Effector CD8-positive, alpha-beta T cell (primary cell): ENCODE measurements at places on chromosomes 2 and 18.

GRCh38 chr18:3120356-3120755, 99.4 kb downstream of the MYOM1 start:
- DNase-seq: no peak

- DNase-seq: no peak
These were observed 164.7 kb downstream of the SLC8A1 start for GRCh38 chr2:40287195-40287594.

GRCh38 chr2:9844576-9844975, 1.3 kb downstream of the TAF1B start:
- no peak for DNase-seq

- DNase-seq: no peak
These were observed 478.8 kb downstream of the ADCYAP1 start for GRCh38 chr18:1383465-1383864.

DNA sequence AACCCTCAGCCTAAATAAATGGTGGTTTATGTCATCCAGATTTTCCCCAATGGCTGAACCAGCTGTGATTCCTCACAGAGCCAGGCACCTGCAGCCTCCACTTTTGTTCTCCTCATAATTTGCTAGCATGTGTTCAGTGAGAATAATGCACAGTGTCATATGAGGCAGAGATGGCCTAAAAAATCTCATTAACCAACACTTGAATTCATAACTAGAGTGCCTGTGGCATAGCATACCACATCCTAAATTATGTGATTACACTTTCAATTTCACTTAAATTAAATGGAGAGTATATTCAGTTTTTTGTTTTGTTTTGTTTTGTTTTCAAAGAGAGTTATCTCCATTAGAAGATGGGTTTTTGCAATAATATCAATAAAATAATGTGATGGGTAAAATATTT, 488.0 kb downstream of the CBLN2 start:
- DNase-seq: no peak
